ENCODE measurements at places on chromosomes 6 and 20. TPM values are rescaled to one million over a fixed set of nuclear protein-coding genes. Genes with fewer than 3 reads are reported as not detected.

DNA sequence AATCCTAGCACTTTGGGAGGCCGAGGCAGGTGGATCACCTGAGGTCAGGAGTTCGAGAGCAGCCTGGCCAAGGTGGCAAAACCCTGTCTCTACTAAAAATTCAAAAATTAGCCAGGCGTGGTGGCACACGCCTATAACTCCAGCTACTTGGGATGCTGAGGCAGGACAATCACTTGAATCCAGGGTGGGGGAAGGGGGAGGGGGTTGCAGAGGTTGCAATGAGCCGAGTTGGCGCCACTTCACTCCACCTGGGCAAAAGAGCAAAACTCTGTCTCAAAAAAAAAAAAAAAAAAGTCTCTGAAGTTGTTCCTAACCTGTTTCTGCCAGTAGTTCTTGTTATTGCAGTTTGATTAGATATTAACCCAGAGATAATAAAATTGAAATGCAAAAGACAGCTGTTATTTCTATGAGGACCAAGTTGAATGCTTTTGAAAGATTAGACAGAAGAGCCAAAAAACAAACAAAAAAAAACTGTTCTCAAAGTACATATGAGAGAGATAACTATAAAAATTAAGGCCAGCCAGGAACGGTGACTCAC lies 22.6 kb downstream of the PIGU start:
- no peak overlapping the region for H3K27ac ChIP-seq
- H3K27me3 ChIP-seq: no peaks in the 10 kb centered on the region
- no peaks in the 10 kb centered on the region for H3K4me1 ChIP-seq
- no peak for DNase-seq
- H3K4me3 ChIP-seq: no peak overlapping the region

DNA sequence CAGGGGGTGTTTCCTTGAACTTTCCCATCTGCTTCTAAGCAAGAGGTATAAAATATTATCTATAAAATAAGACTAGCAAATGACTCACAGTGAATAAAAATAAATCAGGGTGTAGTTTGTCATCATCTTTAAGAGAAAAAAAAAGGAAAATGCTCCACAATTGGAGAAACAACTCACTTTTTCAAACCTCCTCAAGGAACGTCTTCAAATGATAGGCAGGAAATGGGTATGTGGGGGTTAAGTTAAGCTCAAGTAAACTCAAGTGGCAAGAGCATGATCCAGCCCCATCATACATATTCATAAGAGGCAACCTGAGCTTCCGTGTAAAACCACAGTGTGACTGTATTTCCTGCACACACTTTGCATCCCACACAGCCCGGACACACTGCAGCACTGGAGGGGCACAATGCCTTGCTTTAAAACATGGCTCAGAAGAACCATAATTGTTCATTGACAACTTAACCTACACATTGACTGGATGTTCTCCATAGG lies 58.5 kb upstream of the CEP85L start:
- peak; percentile 86 for DNase-seq
- peak overlapping the region; percentile 67 for H3K27ac ChIP-seq
- no peaks in the 10 kb centered on the region for H3K27me3 ChIP-seq
- H3K4me1 ChIP-seq: peaks cover 10% of the 10 kb centered on the region

DNA sequence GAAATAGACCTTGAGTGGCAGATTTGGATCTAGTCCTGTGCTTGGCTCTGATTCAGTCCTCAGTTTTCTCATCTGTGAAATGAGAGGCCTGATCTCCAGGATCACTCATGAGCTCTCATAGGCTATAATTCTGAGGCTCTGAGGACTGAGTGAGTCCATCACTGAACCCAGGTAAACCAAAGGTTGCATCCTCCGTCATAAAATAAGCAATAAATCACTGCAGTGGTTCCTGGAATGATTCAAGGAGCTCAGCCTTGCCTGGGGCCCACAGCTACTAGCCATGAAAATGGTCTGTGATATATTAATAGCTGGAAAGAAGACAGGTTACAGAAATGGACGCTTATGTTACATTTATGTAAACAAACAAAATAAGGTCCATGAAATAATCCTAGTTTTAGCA lies 124.8 kb downstream of the MAP3K7 start:
- H3K36me3 ChIP-seq: no peaks in the 10 kb centered on the region
- H3K27me3 ChIP-seq: peaks cover 7% of the 10 kb centered on the region
- no peaks in the 10 kb centered on the region for H3K4me1 ChIP-seq
- H3K27ac ChIP-seq: no peak overlapping the region

DNA sequence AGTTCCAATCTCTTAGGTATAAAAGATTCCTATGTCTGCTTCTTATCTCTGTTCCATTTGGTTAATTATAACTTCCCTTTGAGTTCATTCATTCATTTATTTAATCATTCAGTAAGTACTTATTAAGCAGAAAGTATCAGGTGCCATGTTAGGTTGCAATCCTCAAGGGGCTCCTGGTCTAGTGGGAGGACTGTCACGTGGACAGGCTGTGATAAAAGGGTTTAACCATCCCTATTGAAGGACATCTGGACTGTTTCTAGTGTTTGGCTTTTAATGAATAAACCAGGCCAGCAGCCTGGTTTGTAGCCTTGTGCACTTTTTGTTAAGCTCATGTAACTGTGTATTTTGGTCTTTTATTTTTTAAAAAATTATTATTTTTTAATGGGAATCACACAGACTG lies 162.1 kb upstream of the OGFRL1 start:
- H3K4me3 ChIP-seq: no peak overlapping the region
- no peak overlapping the region for H3K27ac ChIP-seq
- no peak for DNase-seq
- no peaks in the 10 kb centered on the region for H3K4me1 ChIP-seq

DNA sequence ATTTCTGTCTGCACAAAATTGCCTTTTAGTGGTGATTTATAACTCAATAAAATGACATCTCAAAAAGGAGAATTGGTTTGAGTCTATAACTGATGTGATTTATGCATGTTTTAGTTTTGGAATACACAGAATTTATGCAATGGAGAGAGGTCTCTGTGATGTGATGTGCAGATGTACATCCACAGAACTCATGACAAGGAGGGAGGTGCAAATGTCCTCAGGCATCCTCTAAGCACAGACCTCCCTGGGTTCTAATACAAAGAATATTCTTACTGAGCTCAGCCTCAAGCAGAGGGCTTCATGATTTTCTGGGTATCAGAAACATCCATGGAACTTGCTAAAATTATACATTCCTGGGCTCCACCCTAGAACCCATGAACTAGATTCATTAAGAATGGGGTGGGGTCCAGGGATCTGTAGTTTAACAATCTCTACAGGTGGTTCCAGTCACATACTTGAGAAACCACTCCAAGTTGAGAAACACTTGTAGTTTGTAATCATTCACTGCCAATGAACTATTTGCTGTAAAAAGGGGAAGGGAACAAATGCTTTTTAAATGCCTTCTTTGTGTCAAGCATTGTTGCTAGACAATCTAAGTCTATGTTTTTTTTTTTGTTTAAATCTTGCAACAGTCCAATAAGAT lies 60.2 kb upstream of the NEDD9 start:
- no peaks in the 10 kb centered on the region for H3K27me3 ChIP-seq
- H3K4me3 ChIP-seq: no peak overlapping the region
- no peak for DNase-seq
- no peaks in the 10 kb centered on the region for H3K4me1 ChIP-seq

GRCh38 chr20:4840801-4841200 lies 119.1 kb downstream of the PRND start:
- no peak overlapping the region for H3K27ac ChIP-seq
- H3K27me3 ChIP-seq: peaks cover 12% of the 10 kb centered on the region
- peaks cover 5% of the 10 kb centered on the region for H3K4me1 ChIP-seq

- no peaks in the 10 kb centered on the region for H3K36me3 ChIP-seq
- DNase-seq: no peak
- H3K27ac ChIP-seq: no peak overlapping the region
- no peaks in the 10 kb centered on the region for H3K4me1 ChIP-seq
- H3K4me3 ChIP-seq: no peak overlapping the region
- no peaks in the 10 kb centered on the region for H3K27me3 ChIP-seq
These were observed 87.2 kb downstream of the ADAT2 start for GRCh38 chr6:143363299-143363698.

TSPYL1 gene
- 121 TPM for total RNA-seq

TRAPPC3L gene
- total RNA-seq: not detected
